C1 segment of cervical spinal cord (tissue), 14 donors: ENCODE measurements at places on chromosomes 4 and X.

DNA sequence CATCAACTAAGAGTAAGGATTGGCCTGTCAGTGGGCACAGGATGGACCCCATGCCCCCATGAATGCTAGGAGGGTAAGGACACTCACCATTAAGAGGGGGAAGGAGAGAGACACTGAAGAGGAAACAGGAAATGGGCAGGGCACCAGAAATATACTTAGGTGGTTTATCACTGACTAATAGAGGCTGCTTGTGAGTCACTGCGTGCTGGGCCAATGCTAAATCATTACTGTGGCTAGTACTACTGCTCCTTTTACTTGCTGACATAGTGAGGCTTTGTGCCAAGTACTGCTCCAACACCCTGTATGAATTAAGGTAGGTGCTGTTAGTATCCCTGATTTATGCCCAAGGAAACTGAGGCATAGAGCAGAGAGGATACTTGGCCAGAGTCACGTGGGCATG lies 130.4 kb upstream of the FRMPD4 start:
- DNase-seq: no peak

GRCh38 chrX:40539214-40540142 lies 41.3 kb upstream of the ATP6AP2 start:
- DNase-seq: no peak

DNA sequence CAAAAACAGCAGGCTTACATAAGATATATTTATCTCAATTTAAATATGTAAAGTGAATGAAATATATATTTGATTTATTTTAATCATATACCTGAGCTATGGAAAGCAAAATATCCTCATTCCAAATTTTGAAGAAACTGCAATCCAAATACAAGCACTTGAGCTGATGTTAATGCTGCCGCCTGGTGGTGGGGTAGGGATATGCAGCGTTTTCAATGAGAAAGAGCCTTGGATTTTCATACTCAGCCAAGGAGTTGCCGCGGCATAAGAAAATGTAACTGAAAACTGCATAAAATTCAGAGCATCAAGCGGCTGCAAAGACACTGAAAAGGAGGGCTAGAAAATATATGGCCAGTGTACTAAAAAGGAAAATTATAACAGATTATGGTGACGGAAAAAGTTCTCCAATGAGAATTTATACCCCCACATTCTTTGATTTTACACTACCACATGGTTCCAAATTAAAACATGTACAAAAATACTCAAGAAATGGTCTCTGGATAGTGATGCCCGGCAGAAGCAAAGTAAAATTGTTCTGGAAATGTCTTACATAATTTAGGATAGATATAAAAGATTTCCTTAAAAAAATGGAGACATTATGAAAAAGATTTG lies 660.3 kb upstream of the PITX2 start:
- no peak for DNase-seq

DNA sequence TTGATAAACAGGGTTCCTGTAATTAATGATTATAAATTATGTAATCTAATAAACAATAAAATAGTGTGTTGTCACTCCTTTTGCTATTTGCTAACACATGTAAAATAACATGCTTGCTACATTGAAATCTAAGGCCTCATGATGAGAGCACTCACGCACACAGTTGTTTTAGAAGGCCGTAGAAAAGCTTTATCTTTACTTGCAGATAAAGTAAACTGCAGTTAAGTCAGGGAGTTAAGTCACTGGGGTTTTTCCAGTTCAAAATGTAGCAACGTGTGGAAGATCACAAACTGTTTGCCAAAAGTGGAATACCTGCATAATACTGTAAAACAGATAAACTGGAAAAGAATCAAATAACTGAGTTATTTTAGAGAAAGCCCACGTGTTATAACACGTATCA lies 187.3 kb upstream of the PACRGL start:
- no peak for DNase-seq

DNA sequence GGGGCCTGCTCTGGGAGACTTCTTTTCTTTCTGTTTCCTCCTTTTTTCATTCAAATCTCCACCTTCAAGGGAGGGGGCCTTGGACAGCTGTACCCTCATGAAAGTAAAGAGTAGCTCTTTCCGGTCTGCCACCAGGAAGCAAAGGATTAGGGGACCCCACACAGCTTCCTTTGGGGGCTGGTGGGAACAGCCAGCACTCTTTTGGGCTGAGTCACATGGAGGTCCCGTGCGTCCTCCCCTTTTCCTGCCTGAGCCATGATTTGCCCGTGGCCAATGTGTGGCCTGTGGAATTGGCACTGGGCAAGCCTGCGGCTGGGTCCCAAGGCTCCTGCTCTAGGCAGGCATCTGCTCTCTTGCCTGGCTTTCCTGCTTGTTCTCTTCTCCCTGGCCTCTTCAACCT lies 65.5 kb downstream of the FHDC1 start:
- no peak for DNase-seq

DNA sequence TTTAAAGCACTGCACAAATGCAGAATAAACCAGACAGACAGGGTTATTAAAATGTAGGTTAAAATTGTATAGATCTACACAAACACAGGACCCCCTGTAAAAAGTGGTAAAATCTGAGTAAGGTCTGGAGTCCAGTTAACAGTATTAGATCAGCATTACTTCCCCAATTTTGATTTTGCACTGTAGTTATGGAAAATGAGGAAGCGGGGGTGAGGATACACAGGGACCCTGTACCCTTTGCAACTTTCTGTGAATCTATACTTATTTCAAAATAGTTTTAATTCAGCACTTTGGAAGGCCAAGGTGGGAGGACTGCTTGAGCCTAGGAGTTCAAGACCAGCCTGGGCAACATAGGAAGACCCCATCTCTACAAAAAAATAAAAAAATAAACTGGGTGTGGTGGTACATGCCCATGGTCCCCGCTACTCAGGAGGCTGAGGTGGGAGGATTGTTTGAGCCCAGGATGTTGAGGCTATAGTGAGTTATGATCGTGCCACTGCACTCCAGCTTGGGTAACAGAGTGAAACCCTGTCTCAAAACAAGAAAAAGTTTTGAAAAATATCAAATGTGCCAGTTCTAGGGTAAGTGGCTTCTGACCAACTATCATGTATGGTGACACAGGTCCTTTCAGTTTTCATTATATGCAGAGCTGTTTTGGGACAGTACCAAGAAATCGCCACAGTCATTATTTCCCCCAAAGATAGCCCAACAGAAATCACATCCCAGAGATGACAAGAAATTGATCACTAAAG lies 17.7 kb downstream of the SEL1L3 start:
- no peak for DNase-seq

DNA sequence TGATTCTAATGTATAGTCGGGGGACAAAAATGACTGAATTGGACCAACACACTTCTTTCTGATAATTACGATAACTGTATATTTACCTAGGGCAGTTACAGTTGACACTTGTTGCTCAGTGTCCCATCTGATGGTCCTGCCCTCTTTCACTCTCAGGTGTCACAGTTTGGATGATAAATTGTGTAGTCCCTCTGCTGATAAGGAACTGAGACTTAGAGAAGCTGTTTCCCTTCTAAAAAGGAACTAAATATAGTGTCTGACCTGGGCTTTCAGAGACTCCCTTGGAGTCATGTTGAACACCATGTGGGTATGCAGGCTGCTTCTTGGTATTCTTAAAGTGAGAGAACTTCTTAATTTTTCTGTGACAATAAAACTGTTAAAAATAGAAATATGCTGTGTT lies 23.7 kb upstream of the PNPLA4 start:
- DNase-seq: no peak

DNA sequence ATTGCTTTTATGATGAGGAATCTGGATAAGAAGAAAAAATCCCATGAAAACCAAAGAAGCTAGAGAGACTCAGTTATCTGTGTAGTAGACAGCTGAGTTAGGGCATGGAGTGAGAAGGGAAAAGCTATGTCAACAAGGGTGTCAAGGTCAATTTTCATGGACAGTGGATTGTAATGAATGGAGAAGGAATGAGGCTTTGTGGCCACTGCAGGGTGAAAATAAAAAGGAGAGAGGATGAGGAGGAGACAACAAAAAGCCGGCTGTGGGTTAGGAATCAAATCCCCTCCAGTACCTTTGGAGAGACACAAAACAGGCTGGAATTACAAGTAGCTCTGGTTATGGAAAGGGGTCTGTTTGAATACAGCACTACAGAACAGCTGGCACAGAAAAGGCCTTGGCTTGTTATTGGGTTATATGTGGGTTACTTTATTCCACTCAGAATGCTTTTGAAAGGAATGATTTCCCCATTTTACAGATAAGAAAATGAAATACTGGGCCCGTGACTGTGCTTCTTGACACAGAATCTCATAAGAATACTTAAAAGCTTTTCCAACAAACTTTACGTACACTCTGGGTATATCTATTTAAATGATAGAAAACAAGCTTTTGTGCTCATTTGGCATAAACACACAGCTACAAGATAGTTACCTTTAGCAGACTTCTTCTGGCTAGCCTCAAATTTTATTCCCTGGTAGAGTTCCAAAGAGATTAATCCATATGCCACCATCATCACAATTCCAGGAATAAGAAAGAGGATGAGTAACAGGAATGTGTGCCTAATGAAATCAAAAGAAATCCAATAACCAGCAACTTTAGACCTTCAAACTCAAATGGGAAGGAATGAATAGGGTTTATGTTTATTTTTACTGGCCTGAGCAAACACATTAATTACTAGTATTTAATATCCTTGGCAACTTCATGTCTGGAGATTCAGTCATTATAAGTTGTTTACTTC lies 7.5 kb downstream of the CCKAR start:
- no peak for DNase-seq

GRCh38 chr4:84269536-84270044 lies 229.5 kb downstream of the NKX6-1 start:
- DNase-seq: no peak

DNA sequence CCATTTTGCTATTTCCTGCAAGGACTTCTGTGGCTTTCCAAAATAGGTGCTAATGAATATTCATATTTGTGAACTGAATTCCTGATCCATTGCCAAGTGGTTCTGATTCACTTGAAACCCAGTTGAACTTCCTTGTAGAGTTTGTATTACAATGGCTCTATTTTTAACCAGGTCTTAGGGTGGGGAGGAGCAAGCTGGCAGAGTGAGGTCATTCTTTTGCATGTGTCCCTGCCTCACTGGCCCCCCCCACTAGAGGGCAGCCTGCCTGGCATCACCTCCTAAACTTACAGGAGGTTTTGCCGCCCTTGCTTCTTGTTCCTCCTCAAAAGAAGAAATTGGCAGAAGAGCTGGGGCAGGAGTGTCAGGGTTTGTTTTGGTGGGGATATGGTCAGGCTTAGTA lies 10.5 kb downstream of the PTTG2 start:
- DNase-seq: no peak

DNA sequence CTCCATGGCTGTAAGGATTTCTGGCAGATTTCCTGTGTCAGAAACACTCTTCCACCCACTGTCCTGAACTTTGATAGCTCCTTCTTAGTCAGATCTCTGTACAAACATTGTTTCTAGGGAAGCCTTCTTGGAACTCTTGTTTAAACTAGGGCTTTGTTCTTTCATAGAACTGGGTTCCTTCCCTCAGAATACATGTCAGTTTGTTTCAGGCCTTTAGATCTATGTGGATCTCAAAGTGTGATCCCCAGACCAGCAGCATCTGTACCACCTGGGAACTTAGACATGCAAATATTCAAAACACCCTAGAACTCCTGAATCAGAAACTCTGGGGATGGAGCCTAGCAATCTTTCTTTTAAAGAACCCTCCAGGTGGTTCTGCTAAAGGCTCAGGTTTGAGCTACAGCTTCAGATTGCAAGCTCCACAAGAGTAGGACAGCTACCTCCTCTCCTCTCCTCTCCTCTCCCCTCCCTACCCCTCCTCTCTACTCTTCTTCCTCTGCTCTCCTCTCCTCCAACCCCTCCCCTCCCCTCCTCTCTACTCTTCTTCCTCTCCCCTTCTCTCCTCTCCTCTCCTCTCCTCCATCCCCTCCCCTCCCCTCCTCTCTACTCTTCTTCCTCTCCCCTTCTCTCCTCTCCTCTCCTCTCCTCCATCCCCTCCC lies 12.7 kb downstream of the RASSF6 start:
- no peak for DNase-seq

- DNase-seq: no peak
Observed at GRCh38 chrX:16649858-16650257, at the start of gene S100G. Gene S100G, plus strand, starts transcription at chrX:16650158. Its CDS starts 849 bp downstream, at chrX:16651007.

DNA sequence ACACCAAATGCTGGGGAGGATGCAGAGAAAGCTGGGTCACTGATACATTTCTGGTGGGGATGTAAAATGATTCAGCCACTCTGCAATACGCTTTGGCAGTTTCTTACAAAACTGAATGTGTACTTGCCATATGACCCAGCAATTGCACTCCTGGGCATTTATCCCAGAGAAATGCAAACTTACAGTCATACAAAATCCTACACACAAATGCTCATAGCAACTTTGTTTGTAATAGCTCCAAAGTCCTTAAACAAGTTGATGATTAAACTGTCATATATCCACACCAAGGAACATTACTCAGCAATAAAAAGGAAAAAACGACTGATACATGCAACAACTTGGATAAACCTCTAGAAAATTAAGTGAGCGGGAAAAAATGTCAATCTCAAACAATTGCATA lies 12.3 kb downstream of the MID1 start:
- no peak for DNase-seq

- no peak for DNase-seq
Observed at GRCh38 chr4:76023389-76023788, at the start of gene CXCL10. Gene CXCL10, minus strand, starts transcription at chr4:76023497. Its CDS starts 66 bp downstream, at chr4:76023431.

GRCh38 chr4:95219109-95219508 lies 329.7 kb downstream of the UNC5C start:
- DNase-seq: no peak

GRCh38 chrX:40130207-40130606 lies 32.4 kb upstream of the BCOR start:
- no peak for DNase-seq

- no peak for DNase-seq
Observed at GRCh38 chr4:159363361-159363760, 260.5 kb downstream of the RAPGEF2 start.

- DNase-seq: no peak
Observed at GRCh38 chr4:98421111-98421510, 159.9 kb downstream of the RAP1GDS1 start.
